ENCODE measurements at places on chromosomes 5 and 9.

DNA sequence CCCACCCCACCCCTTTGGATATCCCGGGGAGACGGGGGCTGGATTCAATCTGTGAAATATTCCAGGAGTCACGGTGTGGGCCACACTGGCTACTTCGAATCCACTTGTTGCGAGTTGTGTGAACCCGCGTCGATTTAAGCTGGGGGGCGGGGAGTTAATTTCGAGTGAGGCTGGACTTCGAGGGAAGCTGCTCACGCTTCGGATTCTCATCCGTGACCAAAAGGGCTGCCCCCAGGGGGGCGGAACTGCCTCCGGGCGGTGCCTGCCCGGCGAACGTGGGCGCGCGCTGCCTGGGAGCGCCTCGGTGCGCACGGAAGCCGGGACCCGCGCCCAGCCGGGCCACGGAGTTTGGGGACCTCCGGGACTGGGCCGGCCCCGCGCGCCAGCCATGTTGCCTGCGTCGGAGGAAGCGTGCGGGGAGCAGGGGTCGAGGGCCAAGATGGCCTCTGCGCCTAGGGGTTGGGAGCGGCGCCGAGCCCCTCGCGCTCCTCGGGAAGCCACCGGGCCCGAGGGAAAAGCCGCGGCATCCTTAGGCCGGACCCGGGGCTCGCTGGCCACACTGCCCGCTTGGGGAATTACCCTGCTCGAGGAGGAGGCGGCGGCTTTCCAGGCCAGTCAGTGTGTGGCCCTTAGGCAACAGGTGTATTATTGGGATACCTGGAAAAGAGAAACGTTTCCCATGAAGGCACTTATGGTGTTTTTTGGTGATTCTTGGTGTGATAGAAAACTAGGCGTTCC is 975 bp downstream of the OCLN start:
- DNase-seq = no peak

DNA sequence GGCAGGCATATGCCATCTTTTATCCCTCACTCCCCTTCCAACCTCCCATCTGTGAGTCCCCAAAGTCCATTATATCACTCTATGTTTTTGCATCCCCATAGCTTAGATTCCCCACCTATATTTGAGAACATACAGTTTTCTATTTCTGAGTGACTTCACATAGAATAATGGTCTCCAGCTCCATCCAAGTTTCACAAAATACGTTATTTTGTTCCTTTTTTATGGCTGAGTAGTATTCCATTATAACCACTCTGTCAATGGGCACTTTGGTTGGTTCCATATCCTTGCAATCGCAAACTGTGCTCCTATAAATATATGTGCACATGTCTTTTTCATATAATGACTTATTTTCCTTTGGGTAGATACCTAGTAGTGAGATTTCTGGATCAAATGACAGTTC is 178.6 kb downstream of the GAS1 start:
- DNase-seq = no peak

GRCh38 chr9:20640331-20641187 is 18.3 kb upstream of the MLLT3 start:
- DNase-seq = peak; percentile 81

GRCh38 chr5:135126688-135127438 is 92.8 kb upstream of the PITX1 start:
- DNase-seq = no peak

DNA sequence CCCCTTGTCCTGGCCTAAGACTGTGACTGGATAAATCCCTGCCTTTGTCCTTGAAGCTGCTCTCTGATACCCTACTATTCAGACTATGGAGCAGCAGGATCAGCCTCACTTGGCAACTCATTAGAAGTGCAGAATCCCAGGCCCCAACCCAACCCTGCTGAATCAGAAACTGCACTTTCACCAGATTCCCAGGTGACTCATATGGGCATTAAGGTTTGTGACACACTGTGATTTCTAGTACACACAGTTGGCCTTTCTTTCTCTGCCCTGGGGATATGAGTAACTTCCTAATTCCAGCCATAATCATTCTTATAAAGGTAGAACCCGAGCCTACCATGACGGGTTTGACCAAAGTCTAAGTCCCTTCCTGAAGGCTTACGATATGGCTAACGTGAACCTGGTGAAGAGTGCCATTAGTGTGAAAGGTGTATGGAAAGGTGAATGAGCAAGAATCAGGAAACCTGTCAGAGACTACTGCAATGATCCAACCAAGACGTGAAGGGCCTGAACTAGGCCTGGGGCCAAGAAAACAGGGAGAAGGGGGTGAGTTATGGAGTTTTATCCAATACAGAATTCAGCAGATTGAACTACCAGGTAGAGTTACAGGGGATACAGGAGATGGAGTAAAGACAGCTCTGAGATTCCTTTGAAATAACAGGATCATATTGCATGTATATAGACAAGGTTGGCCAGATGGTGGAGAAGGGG is 533.0 kb downstream of the BNC2 start:
- no peak for DNase-seq

DNA sequence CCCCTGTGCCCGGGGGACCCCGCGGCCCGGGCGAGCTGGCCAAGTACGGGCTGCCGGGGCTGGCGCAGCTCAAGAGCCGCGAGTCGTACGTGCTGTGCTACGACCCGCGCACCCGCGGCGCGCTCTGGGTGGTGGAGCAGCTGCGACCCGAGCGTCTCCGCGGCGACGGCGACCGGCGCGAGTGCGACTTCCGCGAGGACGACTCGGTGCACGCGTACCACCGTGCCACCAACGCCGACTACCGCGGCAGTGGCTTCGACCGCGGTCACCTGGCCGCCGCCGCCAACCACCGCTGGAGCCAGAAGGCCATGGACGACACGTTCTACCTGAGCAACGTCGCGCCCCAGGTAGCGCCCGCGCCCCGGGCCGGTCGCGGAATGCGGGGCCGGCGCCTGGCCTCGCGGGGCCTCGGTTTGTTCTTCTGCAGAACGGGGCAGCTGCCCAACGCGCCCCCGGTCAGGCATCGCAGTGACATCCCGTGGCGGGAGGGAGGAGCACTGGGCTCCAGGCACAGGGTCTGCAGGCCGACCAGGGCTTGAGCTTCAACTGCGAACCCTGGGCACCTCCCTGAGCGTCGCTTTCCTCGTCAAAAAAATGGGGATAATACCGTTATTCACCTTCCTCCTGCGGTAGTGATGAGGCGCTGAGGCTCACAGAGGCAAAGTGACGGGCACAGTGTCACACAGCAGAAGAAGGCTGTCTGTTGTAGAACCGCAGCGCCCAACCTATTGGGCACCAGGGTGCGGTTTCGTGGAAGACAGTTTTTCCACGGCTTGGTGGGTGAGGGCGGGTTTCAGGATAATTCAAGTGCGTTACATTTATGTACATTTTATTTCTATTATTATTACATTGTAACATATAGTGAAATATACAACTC is 777 bp downstream of the ENDOG start:
- peak; percentile 44 for DNase-seq

GRCh38 chr5:143874312-143874711 is 62.4 kb downstream of the HMHB1 start:
- DNase-seq = no peak

- no peak for DNase-seq
Observed at GRCh38 chr5:82358457-82358856, 80.3 kb upstream of the RPS23 start.

- no peak for DNase-seq
Observed at GRCh38 chr9:7656636-7657035, 142.9 kb downstream of the DMAC1 start.

GRCh38 chr5:88829054-88829453 is 53.9 kb downstream of the MEF2C start:
- no peak for DNase-seq

DNA sequence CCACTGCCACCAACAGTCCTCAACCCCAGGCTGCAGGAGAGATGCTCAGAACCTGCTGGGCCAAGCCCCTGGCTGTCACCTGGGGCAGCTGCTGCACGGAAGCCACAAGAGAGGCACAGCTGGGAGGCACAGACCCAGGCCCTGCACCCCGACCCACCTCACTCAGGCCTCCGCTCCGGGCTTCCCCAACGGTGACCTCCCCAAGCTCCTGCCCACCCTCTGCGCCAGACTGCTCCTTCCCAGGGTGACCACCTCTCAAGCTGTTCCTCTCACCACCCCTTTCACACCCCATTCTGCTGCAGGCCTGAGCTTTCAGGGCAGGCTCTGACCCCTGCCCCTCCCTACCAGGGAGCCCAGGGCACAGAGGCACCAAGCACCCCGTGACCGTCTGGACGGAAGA is 33.0 kb downstream of the VAV2 start:
- DNase-seq = no peak

DNA sequence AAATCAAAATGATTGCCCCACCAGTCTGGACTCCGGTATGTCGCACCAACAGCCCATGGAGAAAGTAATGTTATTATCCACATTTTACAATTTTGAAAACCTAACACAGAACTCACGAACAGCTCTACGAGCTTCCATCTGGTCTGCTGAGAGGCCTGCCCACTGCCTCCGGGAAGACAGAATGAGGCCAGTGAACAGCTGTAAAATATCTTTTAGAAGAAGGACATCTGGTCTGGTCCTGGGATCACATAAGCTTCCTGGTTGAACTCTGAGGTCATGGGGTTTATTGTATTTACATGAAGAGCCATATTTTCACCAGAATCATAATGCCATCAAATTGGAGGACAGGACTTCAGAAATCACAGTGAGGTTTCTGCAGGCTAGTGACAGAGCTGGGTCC is 89.0 kb downstream of the FRMD3 start:
- no peak for DNase-seq

DNA sequence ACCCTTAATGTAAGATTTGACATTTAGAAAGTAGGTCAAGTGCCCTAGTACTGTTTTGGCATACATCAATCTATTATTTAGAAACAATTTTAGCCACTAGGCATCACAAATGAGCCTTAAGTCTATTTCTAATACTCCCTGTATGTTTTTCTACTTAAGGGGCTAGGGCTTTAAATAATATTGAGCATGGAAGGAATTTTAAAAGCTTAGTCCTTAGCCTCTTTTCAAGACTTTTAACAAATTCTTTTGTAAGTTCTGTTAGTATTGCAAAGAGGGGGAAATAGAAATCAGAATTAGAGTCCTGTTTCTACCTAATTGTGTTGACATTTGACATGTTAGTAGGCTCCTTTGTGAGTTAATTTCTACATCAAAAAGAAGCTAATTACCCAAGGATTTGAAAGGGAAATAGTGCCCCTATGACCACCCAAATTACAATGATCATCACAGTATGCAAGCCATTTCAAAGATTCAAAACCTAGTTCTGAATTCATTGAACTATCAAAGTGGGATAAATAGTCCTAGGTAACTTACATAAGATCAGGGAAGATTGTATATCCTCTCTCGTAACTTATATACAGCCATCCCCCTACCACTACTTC is 647.8 kb upstream of the ACO1 start:
- DNase-seq = no peak

- DNase-seq = no peak
Observed at GRCh38 chr5:171157276-171157675, 151.8 kb upstream of the TLX3 start.

DNA sequence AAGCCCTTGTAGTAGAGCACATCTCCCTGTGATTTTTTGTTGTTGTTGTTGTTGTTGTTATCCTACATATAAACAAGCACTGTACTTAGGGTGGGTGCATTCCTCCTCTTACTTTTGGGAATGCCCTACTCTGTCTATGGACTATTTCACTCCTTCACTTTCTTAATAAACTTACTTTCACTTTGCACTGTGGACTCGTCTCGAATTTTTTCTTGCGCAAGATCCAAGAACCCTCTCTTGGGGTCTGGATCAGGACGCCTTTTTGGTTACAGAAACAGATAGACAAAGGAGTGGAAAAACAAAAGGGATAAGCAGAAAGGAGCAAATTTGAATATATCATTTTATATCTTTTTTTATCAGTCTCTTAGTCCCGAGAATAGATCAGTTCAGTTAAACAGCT is 14.4 kb upstream of the PAIP1 start:
- no peak for DNase-seq

GRCh38 chr9:123861086-123861755 is 68.7 kb downstream of the DENND1A start:
- no peak for DNase-seq

GRCh38 chr5:44809956-44810420 is 1.2 kb downstream of the MRPS30 start:
- no peak for DNase-seq

DNA sequence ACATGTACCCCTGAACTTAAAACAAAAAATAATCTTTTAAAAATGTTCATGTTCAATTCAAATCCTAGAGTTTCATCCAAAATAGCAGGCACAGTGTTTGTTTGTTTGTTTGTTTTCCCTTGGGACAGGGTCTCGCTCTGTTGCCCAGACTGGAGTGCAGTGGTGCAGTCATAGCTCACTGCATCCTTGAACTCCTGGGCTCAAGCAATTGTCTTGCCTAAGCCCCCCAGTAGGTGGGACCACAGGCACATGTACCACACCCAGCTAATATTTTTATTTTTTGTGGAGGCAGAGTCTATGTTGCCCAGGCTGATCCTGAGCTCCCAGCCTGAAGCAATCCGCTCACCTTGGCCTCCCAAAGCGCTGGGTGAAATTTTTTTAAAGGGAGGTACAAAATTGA is 5.0 kb upstream of the POLR1E start:
- no peak for DNase-seq

GRCh38 chr9:10999646-11000045 is 386.8 kb upstream of the PTPRD start:
- no peak for DNase-seq
